ENCODE measurements at places on chromosomes 13 and 19.

GRCh38 chr19:58513213-58513693 lies 1.5 kb upstream of the SLC27A5 start:
- no peak for DNase-seq

GRCh38 chr13:24265453-24265852 lies 43.9 kb upstream of the C1QTNF9 start:
- DNase-seq: no peak

DNA sequence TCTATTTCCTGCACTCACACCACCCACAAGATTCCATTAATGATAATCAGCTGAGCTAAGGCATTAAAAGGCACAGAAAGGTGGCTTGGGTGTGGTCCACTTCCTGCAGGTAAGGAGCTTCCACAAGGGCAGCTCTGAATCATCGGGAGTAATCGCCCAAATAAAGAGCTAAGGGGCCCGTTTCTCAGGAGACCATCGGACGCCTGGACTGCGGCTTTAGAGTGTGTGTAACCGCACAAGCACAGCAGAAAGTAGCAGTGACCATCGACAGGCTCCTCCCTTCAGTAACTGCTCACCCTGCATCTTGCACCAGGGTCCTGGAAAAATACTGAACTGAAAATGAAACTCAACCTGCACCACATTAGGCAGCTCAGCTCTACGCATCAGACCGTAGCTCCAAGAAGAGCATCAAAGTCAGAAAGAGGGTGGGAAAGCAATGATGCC lies 6.0 kb downstream of the STK24 start:
- DNase-seq: no peak

GRCh38 chr13:42474954-42475353 lies 99.0 kb upstream of the TNFSF11 start:
- DNase-seq: no peak

DNA sequence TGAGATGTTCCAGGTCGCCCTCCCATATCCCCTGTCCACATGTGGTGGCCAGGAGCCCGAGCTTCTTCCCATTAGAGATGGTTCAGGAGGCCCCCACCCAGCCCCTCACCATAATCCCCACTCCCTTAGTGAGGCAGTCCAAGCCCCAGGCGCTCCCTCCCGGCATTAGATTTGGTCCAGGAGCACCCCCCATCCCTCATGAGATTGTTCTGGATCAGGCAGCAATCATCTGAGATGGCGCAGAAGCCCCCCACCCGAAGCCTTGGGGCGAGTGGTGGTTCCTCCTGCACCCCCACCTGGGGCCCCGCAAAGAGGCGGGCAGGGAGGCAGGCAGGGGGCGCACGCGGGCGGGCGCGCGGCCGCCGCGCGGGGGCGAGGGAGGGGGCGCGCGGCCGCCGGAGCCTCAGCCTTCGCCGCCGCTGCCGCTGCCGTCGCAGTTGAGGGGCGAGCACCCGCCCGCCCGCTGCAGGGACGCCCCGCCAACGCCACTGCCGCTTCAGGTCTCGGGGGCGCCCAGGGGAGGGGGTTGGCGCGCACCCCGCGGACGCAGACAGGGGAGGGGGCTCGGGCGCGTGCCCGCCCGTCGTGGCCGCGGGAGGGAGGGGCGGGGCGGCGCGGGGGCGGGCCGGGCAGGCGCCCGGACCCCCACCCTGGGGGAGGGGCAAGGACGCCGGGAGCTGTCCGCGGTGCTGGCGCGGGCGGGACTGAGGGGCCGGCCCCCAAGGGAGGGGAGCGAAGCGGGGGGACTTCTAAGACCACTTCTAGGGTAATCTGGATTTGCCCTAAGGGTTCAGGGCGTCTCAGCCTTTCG lies 46.4 kb upstream of the SHKBP1 start:
- peak; percentile 81 for DNase-seq

- peak; percentile 43 for DNase-seq
Measured at GRCh38 chr13:114230117-114230516, 4.6 kb upstream of the CDC16 start.

GRCh38 chr13:92976657-92977056 lies 249.9 kb upstream of the GPC6 start:
- DNase-seq: no peak

DNA sequence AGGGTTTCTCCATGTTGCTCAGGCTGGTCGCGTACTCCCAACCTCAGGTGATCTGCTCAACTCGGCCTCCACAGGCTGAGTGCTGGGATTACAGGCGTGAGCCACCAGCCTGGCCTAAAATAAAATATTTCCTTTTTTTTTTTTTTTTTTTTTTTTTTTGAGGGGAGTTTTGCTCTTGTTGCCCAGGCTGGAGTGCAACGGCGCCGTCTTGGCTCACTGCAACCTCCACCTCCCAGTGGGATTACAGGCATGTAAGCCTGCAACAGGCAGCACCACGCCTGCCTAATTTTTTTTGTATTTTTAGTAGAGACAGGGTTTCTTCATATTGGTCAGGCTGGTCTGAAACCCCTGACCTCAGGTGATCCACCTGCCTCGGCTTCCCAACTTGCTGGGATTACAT lies 4.9 kb downstream of the ZNF506 start:
- DNase-seq: no peak

DNA sequence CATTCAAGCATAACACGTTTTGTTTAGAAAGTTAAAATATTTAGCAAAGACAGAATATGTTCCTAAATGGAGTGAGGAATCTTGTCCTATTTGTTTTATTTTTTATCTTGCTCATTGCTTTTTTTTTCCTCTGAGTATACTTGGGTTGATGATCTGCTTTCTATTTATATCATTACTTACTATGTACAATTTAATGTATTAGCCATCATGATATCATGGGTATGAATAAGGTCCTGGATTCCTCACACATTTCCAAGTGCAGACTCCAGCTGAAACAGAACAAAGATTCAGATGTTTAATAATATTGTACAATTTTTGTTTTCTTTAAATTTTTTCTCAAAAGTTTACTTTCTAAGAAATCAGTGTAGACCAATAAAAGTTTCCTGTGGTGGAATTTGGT lies 388.2 kb downstream of the GPC6 start:
- no peak for DNase-seq

DNA sequence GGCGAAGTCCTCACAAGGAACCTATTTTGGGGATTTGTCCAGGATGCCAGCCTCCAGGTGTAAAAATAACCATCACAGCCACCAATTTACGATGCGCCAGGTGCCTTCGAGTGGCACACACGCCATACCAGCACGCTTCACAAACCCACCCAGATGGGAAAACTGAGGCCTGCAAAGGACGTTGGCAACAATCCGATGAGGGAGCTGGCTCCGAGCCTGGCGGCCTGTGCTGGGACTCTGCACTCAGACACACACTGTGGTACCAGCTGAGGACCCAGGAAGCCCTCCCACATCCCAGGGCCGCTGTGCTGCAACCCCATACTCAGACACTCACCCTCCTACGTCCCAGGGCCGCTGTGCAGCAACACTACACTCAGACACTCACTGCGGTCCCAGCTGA lies 65.0 kb upstream of the C13orf46 start:
- DNase-seq: no peak

- DNase-seq: no peak
Measured at GRCh38 chr19:28443361-28443760, 769.6 kb downstream of the UQCRFS1 start.

All from WTC11 (cell line).